ENCODE measurements at places on chromosomes 16 and 17.

GRCh38 chr16:81834868-81835267, 55.8 kb downstream of the PLCG2 start:
- no peak for DNase-seq

- no peak for DNase-seq
Measured at GRCh38 chr17:797236-797840, 15.2 kb downstream of the MRM3 start.

GRCh38 chr16:84753412-84754326, 53.9 kb downstream of the USP10 start:
- DNase-seq, result no peak

- no peak for DNase-seq
Measured at GRCh38 chr17:57255182-57255775, 1.0 kb upstream of the MSI2 start.

- no peak for DNase-seq
Measured at GRCh38 chr16:82067042-82067803, 32.2 kb downstream of the HSD17B2 start.

DNA sequence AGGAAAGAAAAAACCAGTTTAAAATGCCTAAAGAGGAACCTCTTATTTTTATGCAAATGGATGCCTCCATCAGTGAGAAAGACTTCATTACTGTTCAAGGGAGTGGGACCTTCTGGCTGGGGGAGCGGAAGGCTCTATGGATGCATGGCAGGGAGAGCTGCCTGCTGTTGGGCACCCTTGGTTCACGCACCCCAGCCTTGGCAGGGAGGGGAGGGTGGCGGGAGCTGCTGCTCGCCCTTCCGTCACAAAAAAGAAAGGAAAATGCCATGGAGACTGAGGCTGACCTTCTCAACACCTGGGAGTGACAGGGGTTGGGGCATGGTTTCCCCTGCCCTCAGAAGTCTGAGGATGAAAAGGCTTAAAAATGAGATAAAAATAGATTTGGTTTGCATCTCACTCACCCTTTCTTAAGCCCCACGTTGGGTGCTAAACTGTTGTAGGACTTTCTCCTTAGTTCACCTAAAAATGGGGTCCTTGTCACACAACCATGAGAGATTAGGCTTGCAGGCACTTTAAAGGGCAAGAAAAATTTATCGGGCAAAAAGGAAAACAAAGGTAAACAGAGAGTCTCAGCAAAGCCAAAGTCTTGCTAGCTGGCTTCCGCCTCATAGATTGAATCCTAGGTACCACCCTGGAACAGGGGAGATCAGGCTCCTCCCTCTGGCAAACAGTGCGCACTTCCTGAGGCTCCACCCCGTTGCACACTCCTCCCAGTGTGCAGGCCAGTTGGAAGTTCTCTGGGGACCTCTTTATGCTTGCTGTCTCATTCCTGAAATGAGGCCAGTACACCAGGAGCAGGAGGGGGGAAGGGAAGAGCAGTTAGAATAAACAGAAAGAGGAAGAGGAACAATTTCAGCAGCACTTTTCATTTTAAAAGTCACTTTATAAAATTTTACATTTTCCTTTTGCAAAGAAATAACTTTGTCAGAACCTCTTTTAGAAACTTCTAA, 31.6 kb downstream of the PHKB start:
- no peak for DNase-seq

- DNase-seq, result no peak
Measured at GRCh38 chr17:699345-699744, 15.3 kb downstream of the VPS53 start.

DNA sequence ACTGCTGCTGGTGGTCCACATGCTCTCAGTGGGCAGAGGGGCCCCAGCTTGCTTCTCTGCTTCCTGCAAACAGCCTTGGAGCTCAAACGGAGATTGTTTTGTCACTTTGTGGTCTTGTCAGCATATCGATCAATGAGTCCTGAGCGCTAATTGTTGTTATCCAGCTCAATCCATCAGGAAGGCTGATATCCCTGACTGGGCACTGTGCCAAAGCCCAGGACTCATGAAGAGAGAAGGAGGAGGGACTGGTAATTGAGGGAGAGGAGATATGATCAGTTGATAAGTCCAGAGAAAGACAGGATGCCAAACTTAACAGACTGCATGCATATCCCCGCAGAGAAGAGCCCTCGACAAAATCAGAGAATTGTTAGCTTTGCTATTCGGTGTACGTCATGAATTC, 58.6 kb upstream of the DNAH9 start:
- no peak for DNase-seq

- DNase-seq, result no peak
Measured at GRCh38 chr16:24972608-24973220, 42.5 kb downstream of the ARHGAP17 start.

GRCh38 chr17:15965528-15965927, 20.6 kb downstream of the ADORA2B start:
- DNase-seq, result no peak

DNA sequence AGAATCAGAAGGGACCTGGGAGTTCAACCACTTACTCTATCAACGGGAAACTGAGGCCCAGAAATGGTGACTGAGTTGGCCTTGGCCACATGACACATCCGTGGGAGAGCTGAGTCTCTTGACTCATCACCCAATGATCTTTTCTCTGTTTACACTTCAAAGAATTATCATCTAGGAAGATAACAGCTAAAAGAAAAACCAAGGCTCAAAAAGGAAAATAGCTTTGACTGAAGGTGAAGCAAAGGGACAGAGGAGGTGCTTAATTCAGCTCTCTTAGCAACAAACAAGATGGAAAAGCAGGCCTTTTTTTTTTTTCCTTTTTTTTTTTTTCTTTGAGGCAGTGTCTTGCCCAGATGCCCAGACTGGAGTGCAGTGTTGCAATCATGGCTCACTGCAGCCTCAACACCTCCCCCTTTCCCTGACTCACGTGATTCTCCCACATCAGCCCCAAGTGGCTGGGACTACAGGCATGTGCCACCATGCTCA, 16.7 kb downstream of the ERCC4 start:
- no peak for DNase-seq

- no peak for DNase-seq
Measured at GRCh38 chr17:81667754-81668153, 1.2 kb downstream of the CCDC137 start.

DNA sequence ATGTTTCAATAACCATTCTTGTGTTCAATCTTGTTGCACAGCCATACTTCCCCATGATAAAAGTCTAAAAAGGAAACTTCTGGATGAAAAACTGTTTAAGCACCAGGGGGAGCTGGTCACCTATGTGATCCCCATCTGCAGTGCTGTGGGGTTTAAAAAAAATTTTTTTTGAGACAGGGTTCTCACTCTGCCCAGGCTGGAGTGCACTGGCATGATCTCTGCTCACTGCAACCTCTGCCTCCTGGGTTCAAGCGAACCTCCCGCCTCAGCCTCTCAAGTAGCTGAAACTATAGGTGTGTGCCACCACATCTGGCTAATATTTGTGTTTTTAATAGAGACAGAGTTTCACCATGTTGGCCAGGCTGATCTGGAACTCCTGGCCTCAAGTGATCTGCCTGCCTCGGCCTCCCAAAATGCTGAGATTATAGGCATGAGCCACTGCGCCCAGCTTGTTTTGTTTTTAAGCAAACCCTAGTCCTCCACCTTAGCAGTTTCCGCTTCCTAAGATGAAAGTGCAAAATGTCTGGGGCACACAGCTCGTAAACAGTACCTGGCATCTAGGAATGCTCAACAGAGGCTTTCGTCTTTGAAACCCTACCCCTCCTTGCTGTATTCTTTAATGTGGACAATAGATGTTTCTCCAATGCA, 25.4 kb downstream of the DNAJA2 start:
- DNase-seq, result no peak

DNA sequence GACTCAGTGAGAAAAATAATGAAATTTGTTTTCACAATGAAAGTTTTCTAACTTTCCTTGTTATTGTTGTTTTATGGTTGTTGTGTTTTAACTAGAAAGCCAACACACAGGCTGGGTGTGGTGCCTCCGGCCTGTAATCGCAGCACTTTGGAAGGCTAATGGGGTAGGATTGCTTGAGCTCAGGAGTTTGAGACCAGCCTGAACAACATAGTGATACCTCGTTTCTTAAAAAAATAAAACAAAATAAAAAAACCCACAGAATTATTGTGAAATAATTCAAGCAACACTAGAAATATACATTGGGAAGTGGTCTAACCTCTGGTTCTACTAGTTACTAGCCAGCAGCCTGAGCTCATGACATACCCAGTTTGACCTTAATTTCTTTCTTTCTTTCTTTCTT, 630 bp downstream of the MILR1 start:
- DNase-seq, result no peak

DNA sequence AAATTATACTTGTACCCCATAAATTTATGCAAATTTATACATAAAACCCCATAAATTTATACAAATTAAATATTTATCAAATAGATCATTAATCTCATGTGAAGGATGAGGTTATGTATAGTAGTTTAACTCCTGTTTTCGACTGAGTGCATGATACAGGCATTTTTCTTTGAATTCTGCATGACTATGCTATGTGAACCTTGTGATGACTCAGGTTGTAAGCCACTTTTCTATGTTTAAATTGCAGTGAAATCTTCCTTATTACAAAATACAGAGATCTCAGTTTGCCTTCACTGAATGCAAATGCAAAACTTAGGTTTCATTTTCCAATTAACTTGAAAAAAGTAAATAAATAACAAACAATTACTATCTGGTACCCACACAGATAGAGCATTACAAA, 843.7 kb downstream of the CDH11 start:
- no peak for DNase-seq

GRCh38 chr17:49495842-49496182, 719 bp downstream of the NGFR start:
- no peak for DNase-seq

DNA sequence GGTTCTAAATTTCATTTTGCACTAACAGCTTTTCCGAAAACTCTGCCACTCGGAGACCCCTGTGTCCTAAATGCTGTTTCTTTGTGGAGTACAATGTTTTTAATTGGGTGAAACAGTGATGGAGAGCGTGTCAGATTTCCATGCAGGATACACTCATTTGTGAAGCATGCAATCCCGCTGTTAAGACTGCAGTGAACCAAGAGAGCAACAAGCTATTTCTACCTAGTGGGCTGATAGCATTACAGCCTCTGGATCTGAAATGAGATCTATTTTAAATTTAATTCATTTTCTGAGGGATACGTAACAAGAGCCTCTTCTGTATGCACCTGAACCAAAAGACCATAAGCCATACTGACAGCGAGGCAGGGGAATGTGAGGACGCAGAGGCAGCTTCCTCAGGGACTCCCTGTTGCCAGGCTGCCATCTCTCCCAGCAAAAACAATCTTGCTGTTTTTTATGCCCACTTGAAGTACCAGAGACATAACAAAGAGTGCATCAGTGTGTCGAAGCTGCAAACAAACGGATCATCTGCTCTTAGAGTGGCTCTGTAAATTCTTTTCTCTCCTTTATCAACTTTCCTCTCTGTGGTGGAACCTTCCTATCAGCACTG, 199.9 kb upstream of the COX10 start:
- no peak for DNase-seq

- no peak for DNase-seq
Measured at GRCh38 chr16:85514295-85514597, 98.9 kb upstream of the GSE1 start.

DNA sequence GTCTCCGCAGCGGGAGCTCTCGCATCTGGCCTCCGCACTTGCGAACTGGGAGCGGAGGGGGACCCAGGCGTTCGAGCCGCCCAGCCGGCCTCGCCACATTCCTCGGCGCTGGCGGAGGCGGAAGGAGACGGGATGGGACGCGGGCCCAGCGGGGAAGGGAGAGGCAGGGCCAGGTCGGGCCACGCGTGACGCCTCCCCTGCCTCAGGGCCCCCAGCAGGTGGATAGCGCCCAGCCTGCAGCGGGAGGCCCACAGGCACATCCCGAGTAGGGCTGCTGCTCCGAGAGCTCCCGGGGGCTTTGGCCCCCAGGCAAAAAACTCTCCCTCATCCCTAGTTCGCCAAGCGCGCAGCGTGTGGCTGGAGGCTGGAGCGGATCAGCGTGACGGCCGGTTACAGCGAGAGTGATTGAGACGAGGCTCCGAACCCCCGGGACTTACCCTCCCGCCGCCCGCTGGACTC, 800 bp downstream of the PLEKHH3 start:
- no peak for DNase-seq

DNA sequence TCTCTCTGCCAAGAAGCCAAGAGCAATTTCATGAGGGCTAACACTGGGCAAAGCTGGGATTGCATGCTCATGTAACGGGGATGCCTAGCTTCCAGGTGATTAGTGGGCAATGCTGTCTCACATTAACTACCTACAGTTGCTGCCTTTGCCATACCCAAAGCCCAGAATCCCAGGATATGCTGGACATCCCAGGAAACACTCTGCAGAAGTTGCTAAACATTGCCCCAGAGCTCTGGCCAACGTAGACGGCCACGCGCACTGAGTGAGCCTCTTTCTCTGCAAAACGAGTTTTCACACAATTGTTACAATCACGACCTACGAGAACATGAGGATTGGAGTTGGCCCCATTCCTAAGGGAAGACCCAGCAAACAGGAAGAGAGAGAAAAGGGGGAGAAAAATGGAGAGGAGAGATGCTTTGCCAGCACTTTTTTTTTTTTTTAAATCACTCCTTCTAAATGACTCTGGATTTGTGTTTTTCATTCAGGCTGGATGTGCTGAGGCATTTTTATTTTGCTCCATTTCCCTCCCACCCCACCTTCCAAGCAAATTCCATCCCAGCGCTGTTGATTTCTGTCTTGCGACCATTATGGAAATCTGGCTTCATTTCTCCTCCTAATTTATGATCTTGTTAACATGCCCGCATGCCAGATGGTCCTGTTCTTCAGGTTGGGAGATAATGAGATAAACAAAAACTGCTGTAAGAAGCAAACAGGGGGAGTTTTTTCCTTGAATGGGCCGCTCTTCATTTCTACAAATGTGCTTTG, 112.8 kb upstream of the DNAH9 start:
- no peak for DNase-seq

DNA sequence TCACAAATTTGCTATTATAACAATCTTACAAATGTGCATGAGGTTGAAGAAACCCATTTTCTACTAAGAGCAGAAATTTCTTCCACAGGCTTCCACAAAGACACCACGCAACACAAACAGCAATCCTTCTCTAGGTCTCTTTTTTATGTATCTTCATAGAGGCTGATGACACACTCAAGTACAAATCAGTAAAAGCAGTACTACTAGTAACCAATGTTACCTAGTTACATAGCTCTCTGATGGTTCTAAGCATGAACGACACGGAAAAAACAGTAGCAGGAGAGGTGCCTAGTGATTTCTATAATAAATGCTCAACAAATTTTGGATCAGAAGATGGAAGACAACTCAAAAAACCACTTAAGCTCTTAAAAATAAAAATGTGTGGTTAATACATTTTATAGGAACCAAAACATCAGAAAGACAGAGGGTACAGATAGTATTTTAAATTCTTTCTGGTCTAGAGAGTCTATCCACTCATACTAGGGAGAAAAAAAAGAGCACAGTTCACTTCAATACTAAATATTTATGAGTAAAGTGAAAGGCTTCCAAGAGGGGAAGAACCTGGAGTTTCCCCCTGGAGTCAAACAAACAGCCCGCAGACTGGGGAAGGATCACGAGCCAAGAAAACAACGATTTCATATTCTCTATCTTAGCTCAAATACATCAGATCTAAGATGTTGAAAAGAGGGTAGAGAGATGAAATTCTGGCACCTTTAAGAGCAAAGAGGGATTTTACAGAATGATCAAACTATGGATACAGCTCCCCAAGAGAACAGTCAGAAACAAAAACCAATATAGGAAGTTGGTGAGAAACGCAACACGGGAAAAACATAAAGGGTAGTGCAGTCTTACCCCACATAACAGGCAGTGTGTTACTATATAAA, 40.2 kb downstream of the SMG6 start:
- DNase-seq, result no peak
